ENCODE measurements at places on chromosomes 5 and 9.

- DNase-seq, result no peak
These were observed 13.4 kb downstream of the COL23A1 start for GRCh38 chr5:178576591-178577351.

DNA sequence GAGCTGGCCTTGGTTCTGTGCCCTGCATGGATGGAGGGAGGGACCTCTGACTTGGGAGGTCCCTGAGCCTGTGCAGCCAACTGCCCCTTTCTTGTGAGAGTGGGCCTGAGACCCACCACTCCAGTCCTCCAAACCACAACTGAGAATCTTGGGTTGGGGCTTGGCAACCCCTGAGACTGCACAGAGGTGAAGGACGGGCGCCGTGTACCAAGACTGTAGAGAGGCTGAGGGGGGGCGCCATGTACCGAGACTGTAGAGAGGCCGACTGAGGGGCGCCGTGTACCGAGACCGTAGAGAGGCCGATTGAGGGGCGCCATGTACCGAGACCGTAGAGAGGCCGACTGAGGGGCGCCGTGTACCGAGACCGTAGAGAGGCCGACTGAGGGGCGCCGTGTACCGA is 59.3 kb upstream of the CACNA1B start:
- DNase-seq, result no peak

DNA sequence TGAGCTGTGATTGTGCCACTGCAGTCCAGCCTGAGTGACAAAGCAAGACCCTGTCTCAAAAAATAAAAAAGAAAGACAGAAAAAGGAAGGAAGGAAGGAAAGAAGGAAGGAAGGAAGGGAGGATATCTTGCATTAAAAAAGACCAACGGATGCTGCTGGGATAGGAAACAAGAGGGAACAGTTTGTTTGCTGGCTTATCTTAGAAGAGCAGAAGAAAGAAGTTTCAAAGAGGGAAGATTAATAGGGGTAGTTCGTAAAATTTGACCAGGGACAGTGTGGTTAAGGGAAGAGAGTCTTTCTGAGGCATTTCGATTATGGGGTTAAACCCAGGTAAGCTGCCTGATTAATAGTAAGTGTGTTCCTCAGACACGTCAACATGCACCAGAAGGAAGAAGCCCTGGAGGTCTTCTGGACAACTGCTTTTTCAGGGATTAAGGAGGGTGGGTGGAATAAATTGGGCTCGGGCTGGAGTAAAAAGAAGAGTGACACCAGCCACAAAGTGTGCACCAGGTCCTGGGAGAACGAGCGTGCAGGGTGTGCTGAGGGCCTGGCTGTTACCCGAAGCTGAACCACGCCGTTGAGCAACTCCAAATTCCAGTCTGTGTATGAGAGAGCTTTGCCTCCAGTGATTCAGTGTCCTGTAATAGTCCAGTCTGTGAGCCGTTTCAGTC is 24.8 kb downstream of the FYB1 start:
- no peak for DNase-seq

DNA sequence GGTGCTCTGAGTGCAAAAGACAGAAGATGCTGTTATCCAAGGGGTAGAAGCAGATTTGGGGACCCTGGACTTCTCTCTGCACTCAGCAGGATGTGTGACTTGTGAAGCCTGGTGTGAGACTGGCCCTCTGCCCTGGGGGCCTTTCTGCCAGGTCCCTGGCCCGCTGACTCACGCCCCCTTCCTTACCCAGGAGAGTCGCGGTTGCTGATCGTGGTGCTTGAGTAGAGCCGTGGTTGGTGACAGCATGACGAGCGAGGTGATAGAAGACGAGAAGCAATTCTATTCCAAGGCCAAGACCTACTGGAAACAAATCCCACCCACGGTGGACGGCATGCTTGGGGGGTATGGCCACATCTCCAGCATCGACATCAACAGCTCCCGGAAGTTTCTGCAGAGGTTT is 6.5 kb downstream of the NTMT1 start:
- no peak for DNase-seq

DNA sequence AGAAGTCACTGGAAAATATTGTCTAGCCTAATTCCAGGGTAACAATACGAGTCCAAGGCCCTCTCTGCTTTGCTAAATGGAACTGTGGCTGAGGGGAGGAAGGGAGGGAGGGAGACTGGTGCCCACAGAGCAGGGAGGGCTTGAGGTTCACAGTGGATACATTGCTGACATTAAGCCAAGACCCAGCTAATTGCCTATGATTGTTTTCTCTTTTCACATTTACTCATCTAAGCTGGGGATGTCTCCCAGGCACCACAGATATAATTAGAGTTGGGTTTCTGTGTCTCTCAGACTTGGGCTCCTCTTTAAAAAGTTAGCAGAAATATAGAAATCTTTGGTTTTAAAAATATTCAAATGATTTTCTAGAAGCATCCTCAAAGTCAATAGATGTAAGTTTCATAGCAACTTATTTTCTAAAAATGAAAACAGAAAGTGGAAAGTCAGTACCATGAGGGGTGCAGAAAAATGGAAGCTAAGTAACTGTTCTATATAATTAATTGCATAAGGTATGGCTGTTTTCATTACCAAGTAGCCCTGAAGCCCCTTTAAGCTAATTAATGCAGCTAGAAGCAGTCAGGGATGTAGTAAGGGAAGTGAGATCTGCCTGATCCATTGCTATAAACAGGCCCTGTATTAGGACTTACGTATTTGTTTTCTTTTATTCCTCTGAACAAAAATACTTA is 259.8 kb downstream of the NDUFS4 start:
- DNase-seq, result no peak

GRCh38 chr5:87755360-87755759 is 342.6 kb upstream of the CCNH start:
- DNase-seq, result no peak

- no peak for DNase-seq
These were observed 21.0 kb downstream of the EXOC3 start for GRCh38 chr5:463952-464351.

- DNase-seq, result peak; percentile 56
These were observed 293.3 kb downstream of the CSNK1G3 start for GRCh38 chr5:123805300-123805699.

GRCh38 chr5:171010816-171011215 is 149.0 kb downstream of the RANBP17 start:
- DNase-seq, result no peak

- DNase-seq, result no peak
These were observed 52.9 kb upstream of the SLC28A3 start for GRCh38 chr9:84393266-84393950.

DNA sequence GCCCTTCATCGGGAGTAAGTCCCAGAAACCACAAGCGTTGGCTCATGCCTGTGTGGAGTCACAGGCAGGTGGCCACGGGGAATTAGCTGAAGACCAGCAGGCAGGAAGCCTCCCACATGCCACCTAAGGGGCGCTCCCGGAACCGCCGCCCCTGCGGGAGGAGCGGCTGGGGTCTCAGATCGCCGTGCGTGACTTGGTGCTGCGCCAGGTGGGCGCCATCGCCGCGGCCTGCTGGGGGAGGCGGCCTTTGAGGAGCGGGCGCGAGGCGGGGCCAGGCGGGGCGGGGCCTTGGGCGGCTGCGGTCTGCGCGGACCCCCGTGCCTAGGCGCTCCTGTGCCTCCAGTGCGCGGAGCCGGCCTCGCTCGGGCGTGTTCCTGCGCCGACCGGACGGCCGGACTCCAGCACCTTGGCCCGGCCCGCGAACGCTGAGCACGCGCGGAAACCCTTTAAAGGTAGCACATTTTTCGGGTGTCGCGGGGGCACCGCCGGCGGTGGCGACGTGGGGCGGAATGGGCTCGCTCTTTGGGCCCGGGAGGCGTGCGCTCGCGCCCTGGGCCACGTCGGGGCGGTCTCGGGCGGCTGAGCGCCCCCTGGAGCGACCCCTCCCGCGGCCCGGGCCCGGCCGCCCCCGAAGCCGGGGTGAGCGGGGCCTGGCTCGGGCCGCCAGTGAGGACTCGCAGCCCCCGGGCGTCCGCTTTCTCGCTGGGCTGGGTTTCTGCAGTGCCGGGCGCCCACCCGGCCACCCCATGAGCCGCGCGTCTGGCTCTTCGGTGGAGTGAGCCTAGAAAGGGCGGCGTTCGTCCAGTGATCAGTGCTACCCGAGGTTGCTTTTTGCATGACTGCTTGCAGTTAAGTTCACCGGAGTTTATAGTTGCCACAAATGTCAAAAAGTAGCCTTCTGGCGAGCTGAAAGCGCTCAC is 24.5 kb downstream of the LECT2 start:
- peak; percentile 60 for DNase-seq

GRCh38 chr9:95139126-95139525 is 178.4 kb downstream of the FANCC start:
- DNase-seq, result no peak

DNA sequence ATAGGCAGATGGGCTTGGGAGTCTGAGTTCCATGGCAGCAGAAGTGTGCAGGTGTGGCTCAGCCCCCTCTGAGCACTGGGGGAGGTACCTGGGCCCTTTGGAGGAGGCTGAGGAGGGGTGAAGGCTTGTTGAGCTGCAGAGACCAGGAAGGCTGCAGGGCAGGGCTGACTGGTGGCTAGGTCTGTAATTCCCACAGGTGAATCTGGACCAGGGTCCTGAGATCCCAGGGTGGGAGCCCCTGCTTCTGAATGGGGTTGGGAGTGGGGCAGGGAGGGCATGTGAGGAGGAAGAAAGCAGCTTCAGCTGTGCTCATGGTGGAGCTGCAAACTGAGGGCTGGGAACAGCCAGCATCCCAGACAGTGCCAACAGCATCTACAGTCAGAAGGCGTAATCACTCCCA is 111.1 kb downstream of the CACNA1B start:
- no peak for DNase-seq

- DNase-seq, result no peak
These were observed 147.4 kb downstream of the TRIM36 start for GRCh38 chr5:115022303-115022702.

DNA sequence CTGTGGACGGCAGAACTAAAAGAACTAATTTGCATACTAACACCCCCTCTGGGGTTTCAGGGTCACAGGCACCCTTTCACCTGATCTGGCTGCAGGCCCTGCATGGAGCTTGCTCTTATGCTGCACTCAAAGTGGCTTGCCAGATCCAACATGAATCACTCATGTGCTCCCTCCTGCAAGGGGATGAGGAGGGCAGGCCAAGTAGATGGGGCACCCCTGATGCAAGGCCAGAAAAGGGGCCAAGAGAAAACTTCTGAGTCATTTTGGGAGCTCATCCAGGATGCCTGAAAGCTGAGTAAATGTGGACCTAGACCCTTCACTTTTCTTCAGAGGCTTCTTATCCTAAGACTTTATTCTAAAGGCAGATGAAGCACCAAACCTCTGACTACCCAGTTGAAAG is 558.5 kb upstream of the PTGER4 start:
- no peak for DNase-seq

- no peak for DNase-seq
These were observed 79.2 kb upstream of the UBTD2 start for GRCh38 chr5:172362755-172363154.

DNA sequence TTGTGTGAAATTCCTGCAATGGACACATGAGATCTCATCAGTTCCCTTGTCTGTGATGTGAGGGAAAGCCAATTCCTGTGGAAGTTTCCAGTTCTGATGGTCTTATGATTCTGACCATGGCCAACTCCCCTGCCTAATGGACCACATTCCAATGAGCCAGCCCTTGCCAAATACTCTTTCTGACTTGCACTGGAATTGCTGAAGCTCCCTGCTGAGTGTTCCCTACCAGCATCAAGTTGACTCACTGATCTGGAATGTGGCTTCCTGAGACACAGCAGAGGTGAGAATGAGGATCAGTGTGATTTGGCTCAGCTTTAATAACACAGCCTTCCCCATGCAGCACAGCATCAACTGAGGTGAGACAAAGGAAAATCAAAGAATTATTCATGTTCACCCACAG is 427.8 kb downstream of the KDM4C start:
- DNase-seq, result no peak

- DNase-seq, result no peak
These were observed 171.5 kb downstream of the EDIL3 start for GRCh38 chr5:84213212-84213611.

GRCh38 chr9:18610956-18611355 is 137.0 kb downstream of the ADAMTSL1 start:
- DNase-seq, result no peak

DNA sequence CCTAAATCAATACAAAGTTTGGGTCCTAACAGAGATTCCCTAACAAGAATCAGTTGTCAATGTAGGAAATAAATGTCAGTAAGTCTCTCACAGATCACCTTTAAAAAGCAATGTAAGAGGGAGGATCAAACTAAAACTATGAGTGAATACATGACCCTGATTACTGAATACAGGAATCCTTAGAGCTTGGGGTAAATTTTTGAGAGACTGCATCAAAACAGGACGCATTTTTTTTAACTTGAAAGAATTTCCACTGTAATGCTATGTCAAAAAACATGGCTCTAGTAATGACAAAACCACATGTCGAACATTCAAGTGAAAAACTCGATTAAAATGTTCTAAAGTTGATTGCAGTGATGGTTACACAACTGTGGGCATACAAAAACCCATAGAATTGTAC is 21.9 kb downstream of the ZDHHC21 start:
- DNase-seq, result no peak

- DNase-seq, result peak; percentile 17
These were observed 158.1 kb downstream of the ARRDC3 start for GRCh38 chr5:91224969-91225368.

GRCh38 chr9:79152306-79152705 is 419.5 kb upstream of the TLE4 start:
- DNase-seq, result no peak

DNA sequence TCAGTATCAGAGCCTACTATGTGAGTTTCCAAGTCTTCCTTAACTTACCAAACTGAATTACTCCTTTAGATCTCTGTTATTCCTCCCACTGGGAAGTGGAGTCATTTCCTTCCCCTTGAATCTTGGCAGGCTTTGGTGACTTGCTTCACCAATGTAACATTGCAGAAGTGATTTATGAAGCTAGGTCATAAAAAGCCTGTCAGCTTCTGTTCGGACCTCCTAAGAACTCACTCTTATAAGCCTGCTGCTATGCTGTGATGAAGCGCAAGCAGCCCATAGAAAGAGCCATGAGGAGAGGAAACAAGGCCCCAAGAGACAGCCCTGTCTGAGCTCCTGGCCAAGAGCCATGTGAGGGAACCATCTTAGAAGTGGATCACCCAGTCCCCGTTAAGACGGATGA is 14.2 kb upstream of the FOXB2 start:
- DNase-seq, result no peak

GRCh38 chr9:71168418-71168817 is 47.0 kb upstream of the TRPM3 start:
- DNase-seq, result no peak

GRCh38 chr5:93573354-93574351 is 7.4 kb downstream of the NR2F1-AS1 start:
- no peak for DNase-seq

- no peak for DNase-seq
These were observed 13.2 kb downstream of the ATOX1 start for GRCh38 chr5:151745071-151745705.
